ENCODE measurements at places on chromosomes 3 and 15.

DNA sequence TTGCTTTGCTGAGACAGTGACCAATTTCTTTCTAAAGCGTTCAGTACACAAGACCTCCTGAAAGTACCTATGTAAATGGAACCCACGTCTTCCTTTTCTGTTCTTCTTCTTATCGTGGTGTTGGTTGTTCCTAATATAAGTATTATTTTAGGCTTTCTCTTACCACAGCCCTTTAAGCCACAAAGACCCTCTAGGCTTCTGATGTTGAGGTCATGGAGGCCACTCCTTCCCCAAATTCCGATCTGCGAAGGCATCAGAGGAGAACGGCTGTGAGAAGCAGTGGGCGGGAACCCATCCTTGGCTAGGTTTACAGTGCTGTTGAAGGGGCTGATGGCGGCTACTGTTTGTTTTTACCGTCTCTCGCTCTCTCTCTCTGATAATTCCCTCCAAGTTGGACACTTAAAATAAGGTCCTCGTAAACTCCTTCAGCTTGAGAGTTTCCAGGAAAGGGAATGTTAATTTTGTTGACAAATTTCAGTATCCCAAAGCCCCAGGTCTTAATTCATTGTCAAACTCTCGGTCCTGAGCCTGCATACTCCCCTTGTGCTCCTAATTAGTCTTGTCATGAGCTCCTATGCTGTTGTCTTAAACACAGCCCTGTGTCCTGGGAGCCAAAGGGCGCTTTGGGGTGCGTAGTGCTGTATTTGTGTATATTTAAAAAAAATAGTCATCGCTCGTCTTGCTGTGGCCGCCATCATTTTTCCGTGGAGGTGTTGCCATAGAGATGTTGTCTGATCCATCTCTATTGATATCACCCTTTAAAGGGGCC lies 178.8 kb downstream of the OPA1 start:
- DNase-seq: no peak

DNA sequence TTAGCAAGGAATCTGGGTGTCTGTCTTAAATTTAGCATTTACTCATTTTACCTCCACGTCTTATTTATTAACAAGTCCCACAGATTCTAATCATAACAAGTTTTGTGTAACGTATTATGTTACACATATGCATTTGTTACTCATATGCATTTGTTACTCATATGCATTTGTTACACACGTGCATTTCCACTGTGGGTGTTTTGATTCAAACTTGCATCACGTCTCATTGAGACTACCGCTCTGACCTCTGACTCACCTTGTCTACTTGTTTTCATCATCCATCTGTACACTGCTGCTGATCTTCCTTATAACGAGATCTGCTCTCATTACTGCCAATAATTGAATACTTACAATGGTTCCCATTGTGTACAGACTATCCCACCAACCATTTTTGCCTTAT lies 1141.4 kb downstream of the TBL1XR1 start:
- DNase-seq: no peak

DNA sequence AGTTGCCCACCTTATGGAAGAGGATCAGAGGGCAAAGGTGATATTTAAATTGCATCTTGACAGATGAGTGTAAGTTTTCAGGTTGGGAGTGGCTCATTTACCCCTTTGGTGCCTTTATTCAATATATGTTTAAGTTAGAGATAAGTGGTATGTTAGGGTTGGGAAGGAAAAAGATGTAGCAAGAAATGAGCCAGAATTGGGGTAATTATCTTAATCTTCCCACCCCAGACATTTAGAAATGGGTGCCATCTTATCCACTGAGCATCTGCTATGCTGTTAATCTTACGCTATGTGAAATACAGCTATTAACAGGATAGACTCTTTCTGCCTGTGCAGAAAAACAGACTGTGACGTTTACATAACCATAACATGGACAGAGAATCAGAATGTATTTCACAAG lies 6.3 kb downstream of the CMTM7 start:
- no peak for DNase-seq

- peak; percentile 65 for DNase-seq
These were observed 4.4 kb upstream of the SNX22 start for GRCh38 chr15:64146885-64147681.

All from iris pigment epithelial cell (primary cell).